ENCODE measurements at places on chromosomes 5 and 9.

DNA sequence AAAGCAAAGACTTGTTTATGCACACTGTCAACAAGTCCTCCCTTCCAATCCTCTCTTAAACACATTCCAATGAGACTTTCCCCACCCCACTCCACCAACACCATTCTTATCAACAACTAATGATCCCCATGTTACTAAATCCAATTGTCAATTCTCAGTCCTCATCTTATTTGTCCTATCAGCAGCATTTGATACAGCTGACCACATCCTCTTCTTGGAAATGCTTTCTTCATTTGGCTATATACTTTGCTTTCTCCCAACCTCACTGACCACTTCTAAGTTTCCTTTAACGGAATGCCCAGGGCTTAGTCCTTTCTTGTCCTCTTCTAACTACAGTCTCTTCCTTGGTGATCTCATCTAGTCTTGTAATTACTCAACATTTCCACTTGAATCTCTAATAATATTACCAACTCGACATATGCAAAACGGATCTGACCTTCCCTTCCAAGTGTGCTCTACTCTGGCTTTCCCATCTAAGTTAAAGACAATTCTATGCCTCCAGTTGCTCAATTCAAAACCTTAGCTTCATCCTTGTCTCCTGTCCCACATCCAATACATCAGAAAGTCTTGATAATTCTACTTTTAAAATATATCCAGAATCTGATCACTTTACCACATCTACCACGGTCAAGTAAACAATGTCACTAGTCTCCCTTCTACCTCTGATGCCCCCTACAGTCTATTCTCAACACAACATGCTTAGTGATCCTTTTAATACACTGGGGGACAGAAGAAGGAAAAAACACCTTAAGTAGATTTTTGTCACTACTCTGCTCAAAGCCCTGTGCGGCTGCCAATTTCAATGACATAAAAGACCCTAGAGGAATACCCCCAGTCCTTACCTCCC is 25.5 kb downstream of the AGTPBP1 start:
- DNase-seq, result no peak

DNA sequence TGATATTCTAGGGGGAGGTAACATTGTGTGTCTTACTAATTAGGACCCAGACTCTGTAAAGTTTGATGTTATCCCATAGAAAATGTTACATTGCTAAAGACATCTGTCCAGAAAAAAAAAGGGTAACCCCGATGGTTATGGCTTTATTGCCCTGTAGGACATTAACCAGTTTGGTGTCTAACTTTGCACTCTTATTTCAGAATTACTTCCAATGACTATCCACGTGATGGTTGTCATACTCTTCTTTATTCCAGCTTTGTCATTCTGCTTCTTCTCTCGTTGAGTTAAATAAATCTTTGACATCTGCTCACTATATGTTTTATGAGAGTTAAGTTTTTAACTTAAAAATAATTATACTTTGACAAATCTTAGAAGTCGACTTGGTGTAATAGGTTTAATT is 180.4 kb upstream of the ANKRD55 start:
- no peak for DNase-seq

- no peak for DNase-seq
These were observed 671 bp downstream of the RGS14 start for GRCh38 chr5:177358370-177358819.

- DNase-seq, result no peak
These were observed 64.9 kb upstream of the STK32A start for GRCh38 chr5:147169901-147170300.

DNA sequence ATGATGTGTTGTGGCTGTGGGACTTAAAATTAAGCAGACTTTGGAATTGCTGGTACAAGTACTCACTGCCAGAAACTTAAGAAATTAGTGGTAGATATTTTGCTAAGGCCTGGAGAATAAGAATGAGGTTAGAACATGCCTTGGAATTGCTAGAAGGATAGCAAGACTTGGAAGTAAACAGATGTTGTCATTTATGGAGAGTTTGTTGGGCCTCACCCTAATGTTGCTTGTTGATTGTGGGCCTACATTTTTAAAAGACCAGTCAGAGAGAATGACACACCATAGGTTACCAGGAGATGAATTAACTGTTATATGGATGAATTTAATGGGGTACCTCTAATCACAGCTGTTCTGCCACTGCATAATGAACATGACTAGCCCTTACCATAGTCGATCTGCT is 120.1 kb upstream of the GAS1 start:
- DNase-seq, result no peak

GRCh38 chr5:135738564-135738875 is 95.9 kb upstream of the SLC25A48 start:
- no peak for DNase-seq

- no peak for DNase-seq
These were observed 78.1 kb downstream of the MED27 start for GRCh38 chr9:132001567-132001966.

DNA sequence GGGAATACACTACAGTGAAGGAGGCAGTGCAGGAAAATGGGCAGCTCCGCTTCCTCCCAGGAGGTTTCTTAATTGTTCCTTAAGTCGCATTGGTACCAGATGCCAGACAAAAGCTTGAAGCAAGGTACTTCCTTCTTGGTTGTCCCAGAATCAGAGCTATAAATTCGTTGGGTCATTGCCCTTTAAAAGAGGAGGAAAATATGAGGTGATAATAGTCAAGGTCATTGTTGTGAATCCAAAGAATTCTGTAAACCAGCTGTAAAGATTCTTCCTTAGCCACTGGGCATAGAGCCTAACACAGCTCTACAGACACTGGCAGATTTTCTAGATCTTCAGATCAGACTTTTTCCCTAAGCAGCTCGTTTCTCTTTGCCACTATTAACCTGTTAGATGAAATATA is 444.1 kb upstream of the TLE4 start:
- no peak for DNase-seq

DNA sequence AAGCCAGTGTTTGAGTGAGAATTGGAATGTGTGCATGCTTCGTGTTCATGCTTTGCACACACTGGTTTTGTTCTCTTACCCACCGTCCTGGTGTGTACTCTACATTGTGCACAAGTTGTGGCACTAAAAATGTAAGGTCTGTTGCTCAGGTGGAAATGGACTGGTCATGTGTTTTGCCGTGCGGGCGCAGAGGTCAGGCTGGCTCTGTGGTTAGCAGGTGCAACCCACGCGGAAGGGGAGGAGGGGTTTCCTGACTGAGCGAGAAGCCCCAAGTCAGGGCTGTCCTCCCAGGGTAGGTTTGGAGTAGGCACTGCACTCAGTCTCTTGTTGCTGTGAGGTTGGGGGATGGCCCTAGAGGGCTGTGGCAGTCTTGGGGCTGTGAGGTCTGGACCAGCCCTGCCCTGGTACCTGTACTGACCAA is 86.6 kb downstream of the EHMT1 start:
- DNase-seq, result no peak

DNA sequence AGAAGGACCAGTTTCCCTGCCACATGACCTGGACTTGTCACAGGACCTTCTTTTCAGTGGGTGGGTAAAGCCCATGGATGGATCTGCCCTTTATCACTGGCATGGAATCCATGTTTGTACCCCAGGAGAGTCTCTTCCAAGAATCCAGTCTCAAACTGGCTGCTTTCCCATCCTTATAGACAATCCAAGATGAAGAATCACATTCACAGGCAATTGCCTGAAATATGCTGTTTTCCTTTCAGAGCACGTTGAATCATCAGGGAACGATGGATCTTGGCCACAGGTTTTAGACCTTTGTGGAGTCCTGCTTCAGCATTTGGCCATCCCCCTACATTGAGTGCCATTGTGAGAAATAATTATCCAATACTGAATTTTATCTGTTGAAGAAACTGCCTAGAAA is 319.8 kb downstream of the ASTN2 start:
- DNase-seq, result no peak

DNA sequence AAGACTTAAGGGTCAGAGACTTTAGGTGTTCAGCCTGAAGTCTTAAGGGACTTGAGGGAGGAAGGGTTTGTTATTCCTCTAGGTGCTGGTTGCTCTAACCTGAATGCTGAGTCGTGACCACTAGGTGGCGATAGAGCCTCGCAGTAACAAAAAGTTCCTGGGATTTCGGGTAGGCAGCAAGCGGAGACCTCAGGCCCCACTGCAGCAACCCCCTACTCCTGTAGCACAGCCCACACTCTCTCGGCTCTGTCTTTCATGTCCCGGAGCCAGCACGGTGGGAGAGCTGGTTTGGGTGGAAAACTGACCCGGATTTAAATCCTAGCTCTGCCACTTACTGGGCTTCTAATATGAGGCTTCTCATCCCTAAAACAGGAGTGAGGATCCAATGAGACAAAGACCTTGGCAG is 100.3 kb upstream of the PANK3 start:
- peak; percentile 90 for DNase-seq

DNA sequence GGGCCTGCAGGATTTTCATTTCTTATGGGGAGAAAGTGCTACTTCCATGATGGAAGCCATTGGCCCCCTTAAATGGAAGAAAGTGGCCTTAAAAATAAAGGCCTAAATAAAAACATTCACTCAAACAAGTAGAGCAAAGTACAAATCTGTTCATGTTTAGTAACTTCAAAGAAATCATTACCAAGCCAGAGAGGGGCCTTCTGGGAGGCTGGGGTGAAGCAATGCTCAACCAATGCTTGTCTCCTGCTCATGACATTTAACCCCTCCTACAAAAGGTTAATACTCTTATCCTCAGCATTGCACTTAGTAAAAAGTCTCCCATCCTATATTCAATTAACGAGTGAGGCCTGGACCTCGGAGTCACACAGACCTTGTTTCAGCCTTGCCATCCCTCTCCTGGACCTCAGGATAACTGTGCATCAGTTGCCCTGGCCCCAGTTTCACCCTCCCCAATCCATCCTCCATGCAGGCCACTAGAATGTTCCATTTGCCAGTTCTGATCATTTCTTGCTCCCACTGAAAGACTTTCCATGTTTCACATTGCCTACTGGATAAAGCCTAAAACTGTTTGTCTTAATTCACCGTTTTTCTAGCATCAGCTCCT is 36.9 kb upstream of the ALDH1B1 start:
- no peak for DNase-seq

- DNase-seq, result no peak
These were observed 35.6 kb upstream of the ANXA1 start for GRCh38 chr9:73116031-73116430.

DNA sequence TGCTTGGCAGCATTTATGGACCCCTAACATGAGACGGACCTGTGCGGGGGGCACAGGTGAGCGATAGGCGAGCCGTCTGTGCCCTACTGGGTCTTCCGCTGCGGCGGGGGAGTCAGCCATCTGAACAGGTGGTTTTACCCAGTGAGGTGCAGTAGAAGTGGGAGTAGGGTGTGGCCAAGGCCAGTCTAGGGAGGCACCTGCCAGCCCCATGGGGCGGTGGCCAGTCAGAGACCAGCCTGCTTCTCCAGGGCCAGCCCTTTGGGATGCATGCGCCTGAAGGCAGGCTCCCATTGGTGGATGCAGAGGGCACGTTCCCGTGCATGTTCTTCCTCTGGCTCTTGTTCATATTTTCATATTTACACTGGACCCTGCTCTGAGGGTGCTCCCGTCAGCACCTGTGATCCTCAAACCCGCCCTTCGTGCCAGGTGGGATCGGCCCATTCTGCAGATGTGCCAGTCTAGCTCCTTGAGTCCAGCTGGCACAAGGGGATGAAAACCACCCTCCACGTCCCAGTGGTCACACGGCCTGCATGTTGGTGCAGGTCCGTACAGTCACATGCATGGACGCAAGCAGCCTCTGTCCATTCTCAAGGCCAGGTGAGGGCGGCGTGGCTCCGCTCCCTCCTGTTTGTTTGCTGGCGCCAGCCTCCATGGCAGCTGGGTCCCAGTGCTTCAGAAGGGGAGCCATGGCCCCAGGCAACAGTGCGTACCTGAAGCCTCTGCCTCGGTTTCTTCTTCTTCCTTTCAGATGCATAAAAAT is 9.0 kb downstream of the COL5A1 start:
- DNase-seq, result no peak

DNA sequence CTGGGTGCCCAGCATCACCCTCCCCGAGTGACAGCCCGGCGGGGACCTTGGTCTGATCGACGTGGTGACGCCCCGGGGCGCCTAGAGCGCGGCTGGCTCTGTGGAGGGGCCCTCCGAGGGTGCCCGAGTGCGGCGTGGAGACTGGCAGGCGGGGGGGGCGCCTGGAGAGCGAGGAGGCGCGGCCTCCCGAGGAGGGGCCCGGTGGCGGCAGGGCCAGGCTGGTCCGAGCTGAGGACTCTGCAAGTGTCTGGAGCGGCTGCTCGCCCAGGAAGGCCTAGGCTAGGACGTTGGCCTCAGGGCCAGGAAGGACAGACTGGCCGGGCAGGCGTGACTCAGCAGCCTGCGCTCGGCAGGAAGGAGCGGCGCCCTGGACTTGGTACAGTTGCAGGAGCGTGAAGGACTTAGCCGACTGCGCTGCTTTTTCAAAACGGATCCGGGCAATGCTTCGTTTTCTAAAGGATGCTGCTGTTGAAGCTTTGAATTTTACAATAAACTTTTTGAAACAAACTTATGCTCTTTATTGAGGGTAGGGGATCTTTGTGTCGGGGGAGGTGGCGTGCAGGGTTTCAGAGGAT is 1.3 kb downstream of the GADD45G start:
- DNase-seq, result peak; percentile 63

DNA sequence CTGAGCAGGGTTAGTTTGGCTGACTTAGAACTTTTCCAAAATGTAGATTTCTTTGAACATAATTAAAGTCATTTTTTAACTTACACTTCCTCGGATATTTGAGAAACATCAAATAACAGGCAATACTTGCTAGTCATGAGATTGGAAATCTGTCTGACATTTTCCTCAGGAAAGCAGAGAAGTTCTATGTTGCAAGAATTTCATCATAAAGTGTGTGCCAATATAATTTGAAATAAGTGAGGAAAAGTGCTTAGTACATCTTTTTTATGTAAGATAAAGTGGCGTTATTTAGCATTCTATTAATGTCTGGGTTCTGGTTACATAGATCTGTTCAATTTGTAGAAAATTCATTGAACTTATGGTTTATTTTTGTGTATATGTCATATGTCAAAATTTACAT is 48.7 kb upstream of the C5orf47 start:
- no peak for DNase-seq

GRCh38 chr9:93121316-93122241 is 12.5 kb downstream of the NINJ1 start:
- no peak for DNase-seq

DNA sequence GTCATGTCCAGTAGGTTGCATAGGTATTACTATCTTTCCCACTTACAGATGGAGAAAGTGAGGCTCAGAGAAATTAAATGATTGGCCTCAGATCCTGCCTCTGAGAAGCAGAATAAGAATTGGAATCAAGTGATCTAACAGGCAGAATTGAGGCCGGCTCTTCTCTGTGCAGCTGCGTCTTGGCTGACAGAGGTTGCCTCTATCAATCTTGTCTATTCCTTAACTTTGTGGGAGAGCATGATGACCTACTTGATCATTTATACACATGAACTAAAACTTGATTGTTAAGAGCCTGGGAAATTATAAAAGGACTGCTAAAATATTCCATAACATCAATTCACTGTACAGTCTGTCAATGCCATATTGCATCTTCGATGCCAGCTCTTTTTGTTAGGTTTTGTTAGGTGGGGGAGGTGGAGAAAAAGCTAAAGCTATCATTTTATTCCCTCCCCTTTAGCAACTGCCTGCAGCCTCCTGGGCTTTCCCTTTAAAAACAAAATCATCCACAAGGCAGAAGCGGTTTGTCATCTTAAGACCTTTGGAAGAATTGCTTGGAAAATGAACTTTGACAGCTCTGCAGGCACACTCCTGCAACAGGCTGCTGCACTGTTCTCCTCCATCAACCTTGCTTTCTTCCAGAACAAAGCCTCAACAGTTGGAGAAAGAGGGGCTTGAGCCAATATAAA is 247.4 kb downstream of the SMARCA2 start:
- no peak for DNase-seq

GRCh38 chr5:111774525-111774924 is 17.5 kb upstream of the NREP start:
- DNase-seq, result peak; percentile 5

- DNase-seq, result no peak
These were observed 1.6 kb downstream of the WWC1 start for GRCh38 chr5:168292786-168293696.

GRCh38 chr9:136416427-136416826 is 6.0 kb downstream of the PMPCA start:
- DNase-seq, result no peak
